ENCODE measurements at places on chromosomes 7 and 10.

DNA sequence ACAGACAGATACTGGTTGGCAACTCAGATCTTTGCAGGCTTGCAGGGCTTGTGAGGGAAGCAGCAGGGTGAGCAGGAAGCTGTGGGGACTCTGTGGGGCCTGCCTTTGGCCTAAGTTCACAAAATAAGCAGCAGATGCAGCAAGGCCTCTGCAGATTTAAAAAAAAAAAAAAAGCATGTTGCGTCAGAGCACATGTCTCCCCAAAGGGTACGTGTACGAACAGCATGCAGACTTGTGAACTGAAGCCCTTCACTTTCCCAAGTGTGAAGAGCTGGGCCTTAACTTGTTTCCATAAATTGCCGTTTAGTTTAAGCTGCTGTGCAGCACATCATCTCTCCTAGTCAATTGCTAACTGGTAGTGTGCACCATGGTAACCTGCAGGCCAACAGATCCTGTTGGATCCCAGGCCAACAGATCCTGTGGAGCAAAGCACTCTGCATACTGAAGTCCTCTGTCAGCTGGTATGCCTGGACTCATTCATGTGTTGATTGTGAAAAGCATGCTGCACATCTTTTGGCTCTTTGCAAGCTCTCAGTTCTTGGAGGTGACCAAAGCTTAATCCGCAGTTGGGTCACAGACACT, 10.8 kb upstream of the XPNPEP1 start:
- no peaks in the 10 kb centered on the region for H3K27me3 ChIP-seq
- DNase-seq = no peak
- H3K36me3 ChIP-seq = no peaks in the 10 kb centered on the region
- peak overlapping the region; percentile 66 for H3K27ac ChIP-seq
- H3K4me3 ChIP-seq = no peak overlapping the region
- H3K4me1 ChIP-seq = peaks cover 26% of the 10 kb centered on the region

DNA sequence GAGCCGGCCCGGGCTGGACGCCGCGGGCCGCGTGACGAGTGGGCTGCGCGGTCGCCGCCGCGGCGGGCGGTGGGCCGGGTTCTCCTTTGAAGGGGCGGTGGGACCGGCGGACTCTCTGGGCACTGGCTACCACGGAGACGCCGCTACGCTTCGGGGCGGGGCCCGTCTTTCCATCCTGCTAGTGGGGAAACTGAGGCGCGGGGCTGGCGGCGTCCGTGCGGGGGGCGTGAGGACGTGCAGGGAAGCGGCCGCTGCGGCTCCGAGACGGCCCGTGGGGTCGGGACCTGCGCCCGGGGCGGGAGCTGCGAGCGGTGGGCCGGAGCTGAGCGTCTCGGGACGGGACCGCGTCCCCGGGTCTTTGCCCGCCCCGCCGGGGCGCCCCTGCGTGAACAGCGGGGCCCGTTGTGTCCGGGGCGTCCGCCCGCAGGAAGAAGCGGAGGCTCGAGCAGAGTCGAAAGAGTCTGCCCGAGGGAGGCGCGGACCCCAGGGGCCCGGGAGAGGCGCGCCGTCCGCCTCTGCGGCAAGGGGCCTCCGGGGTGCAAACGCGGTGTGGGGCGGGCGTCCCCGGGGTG, 548 bp upstream of the BNIP3 start:
- no peaks in the 10 kb centered on the region for H3K36me3 ChIP-seq
- H3K4me3 ChIP-seq = peak overlapping the region; percentile 99
- no peaks in the 10 kb centered on the region for H3K27me3 ChIP-seq
- H3K4me1 ChIP-seq = peaks cover 51% of the 10 kb centered on the region

- peak within 1 kb of the TSS; percentile 100 for H3K27ac ChIP-seq
- no peaks in the 10 kb centered on the region for H3K27me3 ChIP-seq
These were observed at the start of gene BCL7B for GRCh38 chr7:73557397-73558257. BCL7B (minus strand) TSS chr7:73557690; CDS start chr7:73557578, 112 bp downstream.

DNA sequence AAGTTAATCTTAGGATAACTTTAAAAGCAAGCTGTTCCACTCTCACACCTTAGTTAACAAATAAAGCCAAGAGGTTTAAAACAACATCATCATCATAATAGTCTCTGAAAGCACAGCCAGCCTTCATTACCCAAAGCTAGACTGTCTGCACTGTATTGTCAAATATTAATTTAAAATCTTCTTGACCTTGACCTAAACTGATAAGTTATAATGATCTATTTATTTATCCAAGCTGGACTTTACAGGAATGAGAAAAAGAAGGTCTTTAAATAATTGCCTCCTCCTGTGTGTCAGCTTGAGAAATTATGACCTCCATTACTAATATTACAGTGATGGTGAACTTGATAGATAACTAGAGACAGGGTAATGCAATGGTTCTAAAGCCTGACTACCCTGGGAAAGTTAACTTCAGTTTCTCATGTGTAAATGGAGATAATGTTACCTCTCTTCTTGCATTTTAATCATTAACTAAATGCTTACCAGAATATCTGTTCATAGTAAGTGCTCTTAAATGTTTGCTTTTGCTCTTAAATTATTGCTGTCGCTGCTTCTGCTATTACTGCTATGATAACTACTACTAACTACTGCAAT, 111.0 kb downstream of the KAT6B start:
- no peaks in the 10 kb centered on the region for H3K27me3 ChIP-seq
- peaks cover 52% of the 10 kb centered on the region for H3K4me1 ChIP-seq
- no peak overlapping the region for H3K27ac ChIP-seq
- no peak for DNase-seq
- no peak overlapping the region for H3K4me3 ChIP-seq

DNA sequence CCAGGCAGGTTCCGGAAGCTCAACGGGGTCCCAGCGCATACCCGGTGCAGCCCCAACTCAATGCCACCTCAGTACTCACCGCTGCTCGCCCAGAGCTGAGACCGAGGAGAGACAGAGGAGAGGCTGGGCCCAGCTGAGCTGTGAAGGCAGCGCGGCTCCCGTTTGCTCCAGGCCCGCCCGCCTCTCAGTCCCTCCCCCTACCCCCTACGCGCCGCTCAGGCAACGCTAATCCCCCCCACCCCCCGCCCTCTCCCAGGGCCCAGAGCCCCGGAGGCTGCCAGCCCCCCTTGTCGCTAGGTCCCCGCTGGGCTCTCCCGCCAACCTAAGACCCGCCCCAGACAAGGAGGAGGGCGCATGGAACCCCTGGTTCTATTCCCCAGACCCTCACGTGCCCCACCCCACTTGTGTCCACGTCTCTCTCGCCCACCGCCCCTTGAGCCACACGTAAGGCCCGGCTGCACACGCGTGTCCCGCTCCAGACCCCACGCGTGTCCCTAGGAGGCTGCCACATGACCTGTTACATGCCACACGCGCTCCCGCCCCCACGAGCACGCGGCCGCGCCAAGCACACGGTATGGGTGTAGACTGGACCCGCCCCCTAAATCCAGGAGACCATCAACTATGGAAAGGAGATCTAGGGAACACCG, at the start of gene PSD:
TSS of gene PSD (minus strand) at position 164 of the 647 bp plus-strand sequence. CDS start 1,747 bp downstream, outside the sequence.
- peak within 1 kb of the TSS; percentile 82 for H3K4me3 ChIP-seq
- DNase-seq = no peak
- peaks cover 49% of the 10 kb centered on the region for H3K4me1 ChIP-seq
- H3K27me3 ChIP-seq = peaks cover 56% of the 10 kb centered on the region
- H3K36me3 ChIP-seq = peaks cover 7% of the 10 kb centered on the region
- no peak within 1 kb of the TSS for H3K27ac ChIP-seq

DNA sequence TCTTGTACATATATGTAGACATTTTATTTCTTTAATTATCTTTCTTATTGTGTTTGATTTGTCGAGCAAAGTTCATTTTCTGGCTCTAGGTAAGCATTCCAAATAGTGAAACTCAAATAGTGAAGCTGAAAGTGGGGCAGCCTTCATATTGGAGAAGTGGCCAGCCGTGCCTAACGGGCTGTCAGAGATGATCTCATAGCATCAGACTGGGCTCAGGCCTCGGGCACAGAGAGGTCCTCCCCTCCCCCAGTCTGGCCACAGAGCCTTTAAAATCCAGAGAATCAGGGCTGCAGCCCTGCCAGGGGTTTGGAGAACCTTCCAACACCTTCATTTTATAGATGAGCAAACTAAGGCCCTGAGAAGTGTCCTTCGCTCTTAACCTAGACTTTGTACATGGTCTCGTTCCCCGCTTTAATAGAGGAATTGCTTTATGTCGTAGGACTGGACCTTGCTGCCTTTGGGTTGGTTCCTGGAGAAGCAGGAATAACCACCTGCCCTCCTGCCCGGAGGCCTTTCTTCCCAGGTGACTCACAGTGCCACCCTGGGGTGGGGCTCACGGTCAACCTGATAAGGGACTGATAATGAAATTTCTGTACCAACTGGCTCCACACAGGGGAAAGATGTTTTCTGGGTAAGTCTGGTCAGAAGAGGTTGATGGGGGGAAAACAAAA, 7.3 kb downstream of the TSPAN15 start:
- H3K27me3 ChIP-seq = no peaks in the 10 kb centered on the region
- no peak overlapping the region for H3K4me3 ChIP-seq
- no peak for DNase-seq
- H3K4me1 ChIP-seq = peaks cover 83% of the 10 kb centered on the region
- peak overlapping the region; percentile 91 for H3K27ac ChIP-seq
- H3K36me3 ChIP-seq = no peaks in the 10 kb centered on the region

DNA sequence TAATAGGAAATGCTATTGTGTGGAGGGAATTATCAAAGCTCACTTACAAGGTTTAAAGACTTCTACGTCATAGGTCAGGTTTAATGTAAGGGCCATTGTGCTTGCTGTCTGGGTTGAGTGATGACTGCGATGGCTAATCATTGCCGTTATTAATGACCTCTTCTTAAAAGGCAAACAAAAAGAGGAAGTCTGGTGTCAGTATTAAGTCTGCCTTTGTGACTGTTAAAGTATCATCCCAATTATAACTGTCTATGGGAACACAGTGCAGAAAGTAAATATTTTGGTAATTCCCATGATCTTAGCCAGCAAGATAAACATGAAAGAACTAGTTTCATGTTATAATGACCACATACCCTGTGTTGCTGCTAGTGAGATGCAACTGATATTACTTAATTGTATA, 382.4 kb downstream of the BBS9 start:
- H3K4me3 ChIP-seq = no peak overlapping the region
- no peaks in the 10 kb centered on the region for H3K27me3 ChIP-seq
- DNase-seq = no peak
- peaks cover 8% of the 10 kb centered on the region for H3K36me3 ChIP-seq

DNA sequence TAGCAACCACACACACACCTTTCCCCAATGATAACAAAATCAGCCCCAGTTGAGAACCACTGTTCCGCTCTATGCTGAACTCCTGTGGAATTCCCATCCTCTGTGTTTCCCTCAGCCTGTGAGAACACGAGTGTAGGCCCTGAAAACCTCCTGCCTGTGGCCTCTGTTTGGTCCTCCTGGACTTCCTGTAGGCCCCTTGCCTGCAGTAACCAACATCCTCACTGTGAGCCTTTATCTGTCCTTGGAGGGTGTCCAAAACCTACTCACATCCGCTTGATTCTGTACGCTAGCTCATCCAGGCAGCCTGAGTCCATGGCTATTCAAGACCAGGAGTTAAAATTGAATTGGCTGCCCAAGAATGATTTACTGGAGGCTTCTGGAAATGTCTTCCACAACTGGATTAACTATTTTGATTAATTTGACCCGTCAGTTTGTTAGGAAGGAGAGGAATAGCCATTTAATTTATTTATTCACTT, 149.8 kb downstream of the AKR1D1 start:
- DNase-seq = no peak
- no peaks in the 10 kb centered on the region for H3K36me3 ChIP-seq
- H3K27me3 ChIP-seq = no peaks in the 10 kb centered on the region
- peak overlapping the region; percentile 30 for H3K27ac ChIP-seq

All from left ventricle myocardium inferior (tissue), 1 donor.